ENCODE measurements at places on chromosomes 12 and 14.

GRCh38 chr12:286531-287300 lies 24.1 kb upstream of the SLC6A13 start:
- no peak for DNase-seq

- peak; percentile 93 for DNase-seq
Measured at GRCh38 chr12:47017901-47018475, 61.4 kb upstream of the PCED1B start.

DNA sequence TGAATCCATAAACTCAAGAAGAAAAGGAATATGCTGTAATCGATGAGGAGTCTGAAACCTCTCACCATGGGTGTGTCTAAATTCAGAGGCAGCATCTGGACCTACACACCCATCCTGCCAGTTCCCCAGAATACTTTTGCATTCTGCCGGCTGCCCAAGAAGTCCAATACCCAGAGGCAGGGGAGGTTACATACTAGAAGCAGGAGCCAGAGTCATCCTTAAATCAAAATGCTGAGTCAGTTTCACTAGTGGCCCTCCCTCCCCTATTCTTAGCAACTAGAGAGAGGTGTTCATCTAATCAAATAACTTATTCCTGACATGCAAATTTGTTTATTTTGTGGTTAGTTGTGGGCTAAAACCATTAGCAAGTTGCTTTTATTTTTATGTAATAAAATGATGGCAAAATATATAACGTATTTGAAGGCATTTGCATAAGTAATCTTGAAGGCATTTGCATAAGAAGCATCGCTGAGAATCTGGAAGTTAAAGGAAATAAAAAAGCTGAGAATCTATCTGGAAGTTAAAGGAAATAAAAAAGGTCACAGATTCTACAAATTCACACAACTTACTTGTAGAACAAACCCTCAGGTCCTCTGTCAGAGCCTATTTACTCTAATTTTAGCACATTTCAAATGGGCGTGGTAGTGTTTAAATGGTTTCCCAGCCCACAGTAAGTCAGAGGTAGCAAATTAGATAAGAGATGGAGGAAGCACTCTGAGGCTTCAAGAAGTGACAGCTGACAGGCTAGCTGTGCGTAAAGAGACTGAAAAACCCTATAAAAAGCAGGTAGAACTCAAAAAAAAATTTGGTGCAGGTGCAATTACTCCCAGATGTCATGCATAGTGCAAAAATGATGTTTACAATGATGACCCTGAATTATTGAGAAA lies 7.8 kb downstream of the BHLHE41 start:
- no peak for DNase-seq

DNA sequence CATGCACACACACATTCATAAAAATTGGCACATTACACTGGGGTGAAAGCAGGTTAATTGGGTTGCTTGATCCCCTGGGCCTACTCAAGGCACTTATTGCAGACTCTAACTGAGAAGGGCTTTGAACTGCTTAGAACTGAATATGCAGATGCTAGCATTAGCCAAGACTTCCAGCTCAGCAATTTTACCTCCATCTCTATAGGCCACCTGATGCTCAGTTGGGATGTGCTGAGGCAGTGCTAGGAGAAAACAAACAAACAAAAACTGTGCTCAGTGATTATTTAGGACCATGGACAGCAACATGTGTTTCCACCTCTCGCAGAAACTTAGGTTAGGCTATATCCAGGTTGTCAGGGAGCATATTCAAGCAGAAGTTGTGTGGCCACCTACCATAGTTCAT lies 124.8 kb upstream of the WSCD2 start:
- no peak for DNase-seq

Measured in LHCN-M2 (cell line).